ENCODE measurements at places on chromosomes 7 and 10.

- DNase-seq: no peak
Observed at GRCh38 chr7:105118612-105119600, 104.9 kb downstream of the KMT2E start.

DNA sequence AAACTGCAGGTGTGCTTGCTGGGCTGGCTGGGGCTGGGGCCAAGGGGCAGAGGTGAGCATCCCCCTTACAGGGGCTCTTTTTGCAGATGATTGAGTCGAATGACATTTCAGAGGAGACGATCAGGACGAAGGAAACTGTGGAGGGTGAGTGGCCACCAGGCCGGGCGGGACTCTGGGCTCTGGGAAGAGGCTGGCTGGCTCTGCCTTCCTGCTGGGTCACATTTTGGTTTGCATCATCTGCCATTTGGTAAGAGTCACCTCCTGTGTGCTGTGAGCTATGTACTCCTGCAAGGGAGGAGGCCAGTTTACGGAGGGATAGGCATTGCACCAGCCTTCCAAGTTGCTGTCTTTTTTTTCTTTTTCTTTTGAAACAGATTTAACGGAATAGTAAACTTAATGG, 73.0 kb upstream of the GTF2IRD1 start:
- DNase-seq: no peak

- no peak for DNase-seq
Observed at GRCh38 chr7:40276061-40276460, 141.3 kb downstream of the SUGCT start.

DNA sequence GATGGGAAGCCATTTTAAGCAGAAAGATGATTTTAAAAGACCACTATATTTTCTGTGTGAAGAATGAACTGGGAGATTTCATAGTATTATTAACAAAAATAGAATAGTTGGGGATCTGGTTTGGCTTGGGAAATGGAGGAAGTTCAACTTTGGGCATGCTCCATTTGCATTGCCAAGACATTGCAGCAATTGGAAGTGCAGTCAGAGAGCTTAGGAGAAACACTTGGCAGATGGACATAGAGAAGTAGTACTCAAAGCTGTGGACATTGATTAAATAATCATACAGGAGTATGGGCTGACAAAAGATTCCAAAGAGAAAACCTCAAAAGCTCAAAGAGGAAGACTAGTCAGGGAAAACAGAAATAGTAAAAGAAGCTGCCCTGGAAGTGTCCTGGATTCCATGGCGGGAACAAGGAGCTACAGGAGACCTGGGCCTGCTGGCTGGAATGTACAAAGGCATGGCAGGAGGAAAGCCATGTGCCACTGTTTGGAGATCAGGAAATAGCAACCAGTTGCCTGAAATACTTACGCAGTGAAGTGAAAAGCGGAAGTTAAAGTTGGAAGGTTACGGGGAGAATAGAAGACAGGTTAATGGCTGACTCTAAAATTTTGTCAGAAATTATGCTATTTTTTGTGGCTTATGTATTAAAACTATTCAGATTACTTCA, 93.6 kb upstream of the MXI1 start:
- DNase-seq: no peak

DNA sequence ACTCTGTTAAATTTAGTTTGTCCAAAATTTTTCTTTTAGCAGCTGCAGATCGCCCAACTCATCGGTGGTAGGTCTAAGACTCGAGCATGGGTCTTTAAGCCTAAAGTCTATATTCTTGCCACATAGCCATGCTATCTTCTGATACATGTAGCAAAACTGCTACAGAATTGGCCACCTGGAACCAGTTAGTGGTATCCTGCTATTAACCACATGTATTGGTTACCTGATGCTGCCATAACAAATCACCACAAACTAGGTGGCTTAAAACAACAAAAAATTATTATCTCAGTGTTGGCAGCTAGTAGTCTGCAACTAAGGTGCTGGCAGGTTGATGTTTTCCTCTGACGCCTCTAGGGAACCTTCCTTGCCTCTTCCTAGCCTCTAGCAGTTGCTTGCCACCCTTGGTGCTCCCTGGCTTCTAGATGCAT, 96.7 kb upstream of the PIK3CG start:
- no peak for DNase-seq

- DNase-seq: no peak
Observed at GRCh38 chr10:100728928-100729861, 16.2 kb upstream of the PAX2 start.

- no peak for DNase-seq
Observed at GRCh38 chr10:94353336-94353735, 9.4 kb downstream of the NOC3L start.

DNA sequence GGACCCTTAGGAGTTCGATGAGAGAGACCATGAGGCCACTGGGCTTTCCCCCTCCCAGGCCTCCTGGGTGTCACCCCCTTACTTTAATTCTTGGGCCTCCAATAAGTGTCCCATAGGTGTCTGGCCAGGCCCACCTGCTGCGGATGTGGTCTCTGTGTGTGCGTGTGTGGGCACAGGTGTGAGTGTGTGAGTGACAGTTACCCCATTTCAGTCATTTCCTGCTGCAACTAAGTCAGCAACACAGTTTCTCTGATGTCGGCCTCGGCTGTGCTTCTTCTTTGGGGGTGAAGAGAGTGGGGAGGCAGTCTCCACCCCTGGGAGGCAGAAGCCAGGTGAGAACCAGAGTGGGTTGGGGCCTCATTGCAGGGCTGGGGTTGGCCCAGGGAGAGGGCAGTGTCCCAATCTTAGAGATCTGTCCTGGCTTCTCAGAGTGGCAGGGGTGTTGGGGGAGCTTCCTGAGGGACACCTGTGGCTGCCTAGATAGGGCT, 1.5 kb downstream of the PVRIG start:
- DNase-seq: no peak

GRCh38 chr7:96097835-96098234, 224.1 kb downstream of the SLC25A13 start:
- DNase-seq: no peak

DNA sequence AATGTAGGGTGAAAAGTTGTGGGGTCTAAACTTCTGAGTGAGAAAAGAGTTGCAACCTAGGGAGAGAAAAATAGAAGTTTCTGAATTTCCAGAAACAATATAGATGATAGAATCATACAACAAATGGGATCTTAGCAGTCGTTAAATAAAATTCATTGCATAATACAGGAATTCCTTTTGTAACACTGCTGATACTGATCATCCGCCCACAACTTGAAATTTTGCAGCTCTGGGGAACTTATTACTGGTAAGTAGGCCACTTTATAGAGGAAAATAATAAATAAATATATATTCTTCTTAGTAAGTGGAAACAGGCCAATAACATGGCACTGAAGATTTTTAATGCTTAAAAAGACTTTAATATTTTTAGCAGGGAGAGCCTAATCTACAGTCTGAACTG, 81.9 kb upstream of the SMIM30 start:
- no peak for DNase-seq

GRCh38 chr7:111929264-111929663, 276.9 kb downstream of the DOCK4 start:
- DNase-seq: no peak

DNA sequence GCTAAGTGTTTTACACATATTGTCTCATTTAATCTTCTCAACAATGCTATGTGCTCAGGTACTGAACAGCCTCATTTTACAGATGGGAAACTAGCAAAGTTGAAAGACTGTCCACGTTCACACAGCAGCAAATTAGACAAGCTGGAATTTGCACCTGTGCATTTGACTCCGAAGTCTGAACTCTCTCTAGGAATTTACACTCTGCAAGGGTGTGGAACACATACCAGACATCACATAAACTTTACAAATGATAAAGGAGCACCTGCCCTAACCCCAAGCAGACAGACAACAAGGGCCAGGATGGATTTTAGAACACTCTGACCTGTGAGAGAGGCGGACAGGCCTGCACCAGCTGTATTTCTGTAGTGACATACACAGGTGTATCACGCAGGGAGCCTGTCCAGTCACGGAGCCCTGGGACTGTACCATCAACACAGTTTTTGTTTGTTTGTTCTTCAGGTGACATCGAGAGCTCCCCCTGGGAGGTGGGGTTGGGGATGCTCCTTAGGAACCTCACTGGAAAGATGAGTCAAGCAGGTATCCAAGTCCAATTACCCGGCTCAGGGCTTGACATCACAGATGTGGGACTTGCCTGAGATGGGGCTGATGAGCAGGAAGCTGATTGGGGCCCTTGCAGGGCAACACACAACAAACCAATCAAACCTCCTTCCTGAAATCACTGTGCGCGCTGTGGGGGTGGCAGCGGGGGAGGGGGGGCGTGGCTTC, 31.0 kb downstream of the MKI67 start:
- DNase-seq: no peak

DNA sequence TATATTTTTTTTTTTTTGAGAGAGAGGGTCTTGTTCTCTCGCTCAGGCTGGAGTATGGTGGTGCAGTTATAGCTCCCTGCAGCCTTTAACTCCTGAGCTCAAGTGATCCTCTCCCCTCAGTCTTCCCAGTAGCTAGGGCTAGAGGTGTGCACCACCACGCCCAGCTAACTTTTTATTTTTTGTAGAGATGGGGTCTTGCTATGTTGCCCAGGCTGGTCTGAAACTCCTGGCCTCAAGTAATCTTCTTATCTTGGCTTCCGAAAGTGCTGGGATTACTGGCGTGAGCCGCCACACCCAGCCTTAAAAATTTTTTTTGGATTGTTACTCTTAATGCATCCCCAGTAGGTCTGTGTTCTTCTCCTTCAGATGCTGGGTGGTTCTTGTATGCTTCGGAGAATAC, 4.2 kb downstream of the UBTD1 start:
- DNase-seq: no peak

DNA sequence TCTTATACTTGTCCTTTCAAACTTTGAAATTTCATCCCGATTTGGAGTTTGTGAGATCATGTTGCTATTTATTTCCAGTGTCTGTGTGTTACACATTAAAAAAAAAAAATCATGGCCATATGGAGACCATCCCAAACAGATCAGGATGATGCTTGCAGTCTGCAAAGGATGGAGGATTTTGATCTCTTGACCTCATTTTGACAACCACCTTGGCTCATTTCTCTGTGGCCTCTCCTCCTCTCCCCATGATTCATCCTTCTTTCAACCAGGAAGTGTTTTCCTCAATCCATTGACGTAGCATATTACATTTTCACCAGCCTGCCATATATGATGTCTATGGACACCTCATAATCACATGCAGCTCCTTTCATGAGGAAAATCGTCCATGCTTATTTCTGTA, 68.9 kb upstream of the INSYN2A start:
- no peak for DNase-seq

DNA sequence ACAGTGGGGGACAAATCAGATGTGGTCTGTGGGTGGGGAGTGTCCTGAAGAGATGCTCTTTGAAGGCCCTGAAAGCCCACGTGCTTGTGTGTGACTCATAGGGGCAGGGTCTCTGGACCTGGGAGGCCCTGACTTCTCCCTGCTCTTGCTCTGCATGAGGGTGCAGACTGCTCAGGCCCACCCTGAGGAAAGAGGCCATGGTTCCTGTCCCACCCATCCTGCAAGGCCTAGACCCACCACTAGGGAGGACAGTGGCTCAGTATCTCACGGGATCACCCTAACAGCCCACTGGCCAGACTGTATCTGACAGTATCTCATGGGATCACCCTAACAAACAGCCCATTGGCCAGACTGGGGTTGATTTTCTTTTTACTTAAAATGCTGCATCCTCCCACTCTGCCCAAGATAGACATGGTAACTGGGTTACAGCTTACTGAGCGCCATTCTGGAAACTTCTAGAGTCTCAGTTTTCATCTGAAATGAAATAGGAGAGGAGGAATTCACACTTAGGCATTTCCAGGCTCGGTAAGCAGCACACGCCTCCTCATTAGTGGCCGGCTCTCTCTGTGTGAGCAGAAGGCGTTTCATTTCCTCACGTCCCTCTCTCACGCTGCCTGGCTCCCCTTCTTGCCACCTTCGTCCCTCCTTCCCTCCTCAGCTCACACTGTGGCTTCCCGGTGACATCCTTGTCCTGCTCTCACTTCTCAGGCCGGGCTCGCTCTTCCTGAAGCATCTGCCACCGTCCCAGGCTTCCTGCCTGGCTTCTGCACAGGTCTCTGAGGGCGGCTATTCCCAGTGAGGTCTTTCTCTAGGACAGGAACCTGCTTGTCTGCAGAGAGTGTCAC, 242.6 kb downstream of the GLRX3 start:
- DNase-seq: no peak

DNA sequence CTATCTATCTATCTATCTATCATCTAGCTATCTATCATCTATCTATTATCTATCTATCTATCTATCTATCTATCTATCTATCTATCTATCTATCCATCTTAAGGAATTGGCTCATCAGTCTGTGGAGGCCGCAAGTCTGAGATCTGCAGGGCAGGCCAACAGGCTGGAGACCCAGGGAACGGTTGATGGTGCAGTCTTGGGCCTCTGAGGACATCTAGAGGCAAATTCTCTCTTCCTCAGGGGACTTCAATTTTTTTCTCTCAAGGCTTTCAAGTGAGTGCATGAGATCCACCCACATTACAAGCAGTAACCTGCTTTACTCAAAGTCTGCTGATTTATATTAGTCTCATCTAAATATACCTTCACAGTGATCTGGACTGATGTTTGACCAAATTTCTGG, 197.0 kb downstream of the GLRX3 start:
- DNase-seq: no peak

DNA sequence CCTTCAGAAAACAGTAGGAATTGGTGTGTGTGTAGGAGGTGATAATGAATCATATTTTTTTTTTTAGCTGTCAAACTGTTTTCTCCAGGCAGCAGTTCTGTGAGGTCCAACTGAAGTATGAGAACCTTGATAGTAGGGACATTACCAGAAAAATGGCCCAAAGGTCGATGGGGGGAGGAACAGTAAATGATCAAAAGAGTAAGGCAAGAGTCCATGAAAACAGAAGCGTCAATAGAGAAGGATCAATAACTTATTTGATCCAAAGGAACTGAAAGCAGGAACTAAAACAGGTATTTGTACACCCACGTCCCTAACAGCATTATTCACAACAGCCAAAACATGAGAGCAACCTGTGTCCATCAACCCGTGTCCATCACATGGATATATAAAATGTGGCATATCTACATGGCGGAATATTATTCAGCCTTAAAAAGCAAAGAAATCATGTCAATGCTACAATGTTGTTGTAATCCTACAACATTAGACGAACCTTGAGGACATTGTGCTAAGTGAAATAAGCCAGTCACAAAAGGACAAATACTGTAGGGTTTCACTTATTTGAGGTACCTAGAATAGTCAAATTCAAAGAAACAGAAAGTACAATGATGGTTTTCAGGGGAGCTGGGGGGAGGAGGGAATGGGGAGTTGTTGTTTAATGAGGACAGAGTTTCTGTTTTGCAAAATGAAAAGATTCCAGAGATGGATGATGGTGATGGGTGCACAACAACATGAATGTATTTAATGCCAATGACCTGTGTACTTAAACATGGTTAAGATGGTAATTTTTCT, 214.0 kb upstream of the KLF14 start:
- DNase-seq: no peak

DNA sequence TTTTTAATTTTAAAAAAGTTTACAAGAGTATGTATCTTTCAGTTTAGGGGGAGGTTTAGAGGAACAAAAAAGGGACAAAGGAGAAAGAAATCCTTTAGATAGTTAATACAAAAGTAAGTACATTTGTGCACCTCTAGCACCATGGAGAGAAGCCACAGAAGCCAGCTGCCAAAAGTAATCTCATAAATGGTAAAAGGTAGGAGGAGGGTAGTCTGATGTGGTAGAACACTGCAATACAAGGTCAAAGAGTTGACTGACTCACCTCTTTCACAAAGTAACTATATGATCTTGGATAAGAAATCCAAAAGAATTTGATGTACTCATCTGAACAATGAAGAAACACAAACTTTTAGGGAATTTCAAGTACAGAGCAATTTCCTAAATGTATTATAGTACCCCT, 68.1 kb downstream of the CNOT4 start:
- DNase-seq: no peak
